ENCODE measurements at places on chromosomes 4 and X.

GRCh38 chrX:69988955-69989394, 60.8 kb downstream of the AWAT2 start:
- DNase-seq, result no peak

DNA sequence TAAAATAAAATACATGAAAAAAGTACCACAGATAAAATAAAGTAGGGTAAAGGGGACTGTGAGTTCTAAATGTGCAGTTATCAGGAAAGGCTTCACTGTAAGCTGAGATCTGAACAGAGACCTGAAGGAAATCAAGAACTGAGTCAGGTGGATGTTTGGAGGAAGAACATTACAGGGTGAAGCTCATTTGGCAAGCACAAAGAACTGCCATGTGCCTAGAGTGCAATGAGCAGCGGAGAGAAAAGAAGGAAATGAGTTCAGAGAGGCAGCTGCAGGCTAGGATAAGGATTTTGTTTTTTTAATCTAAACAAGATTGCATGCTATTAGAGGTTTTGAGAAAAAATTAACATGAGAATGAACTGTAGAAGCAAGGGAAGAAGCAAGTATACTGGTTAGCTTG, 373.1 kb downstream of the STPG2 start:
- DNase-seq, result no peak

DNA sequence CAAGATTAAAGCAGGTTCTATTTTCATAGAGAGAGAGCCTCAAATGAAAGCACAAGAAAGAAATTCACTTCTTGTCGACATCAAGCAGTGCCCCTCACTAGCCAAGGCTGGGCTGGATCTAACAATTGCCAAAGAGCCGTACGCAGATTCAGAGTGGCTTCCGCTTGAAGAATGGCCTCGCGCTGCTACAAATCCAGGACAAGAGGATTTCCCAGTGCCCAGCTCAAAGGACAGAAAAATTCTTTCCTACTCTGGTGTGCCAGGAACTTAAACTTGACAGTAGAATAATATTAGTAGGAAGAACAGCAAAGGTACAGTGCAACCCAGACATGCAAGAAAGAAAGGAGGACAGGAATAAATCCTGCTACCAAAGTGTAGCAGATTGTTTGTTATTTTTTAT, 56.5 kb upstream of the PPARGC1A start:
- no peak for DNase-seq

- peak; percentile 79 for DNase-seq
These were observed 5.1 kb upstream of the FAT1 start for GRCh38 chr4:186728631-186729271.

DNA sequence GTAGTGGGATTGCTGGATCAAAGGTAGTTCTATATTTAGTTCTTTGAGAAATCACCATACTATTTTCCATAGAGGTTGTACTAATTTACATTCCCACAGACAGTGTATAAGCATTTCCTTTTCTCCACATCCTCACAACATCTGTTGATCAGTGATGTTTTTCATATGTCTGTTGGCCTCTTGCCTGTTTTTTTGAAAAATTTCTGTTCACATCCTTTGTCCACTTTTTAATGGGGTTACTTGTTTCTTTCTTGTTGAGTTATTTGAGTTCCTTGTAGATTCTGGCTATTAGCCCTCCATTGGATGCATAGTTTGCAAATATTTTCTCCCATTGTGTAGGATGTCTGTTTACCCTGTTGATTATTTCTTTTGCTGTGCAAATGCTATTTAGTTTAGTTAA, 72.6 kb downstream of the STOX2 start:
- no peak for DNase-seq

GRCh38 chr4:175325230-175325629, 407.1 kb downstream of the ADAM29 start:
- no peak for DNase-seq

DNA sequence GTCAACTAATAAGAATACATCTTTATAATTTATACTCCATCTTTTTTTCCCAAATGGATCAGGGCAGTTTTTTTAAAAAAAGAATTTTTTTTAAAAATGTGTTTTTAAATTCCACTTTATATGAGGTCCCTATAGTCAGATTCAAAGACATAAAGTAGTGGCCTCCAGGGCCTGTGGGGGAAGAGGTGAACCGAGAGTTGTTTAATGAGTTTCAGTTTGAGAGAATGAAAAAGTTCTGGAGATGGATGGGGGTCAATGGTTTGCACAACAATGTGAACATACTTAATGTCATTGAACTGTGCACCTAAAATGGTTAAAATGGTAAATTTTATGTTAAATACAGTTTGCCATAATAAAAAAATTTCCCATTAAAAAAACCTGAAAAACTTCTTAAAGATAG, 53.8 kb downstream of the ZNF827 start:
- no peak for DNase-seq

DNA sequence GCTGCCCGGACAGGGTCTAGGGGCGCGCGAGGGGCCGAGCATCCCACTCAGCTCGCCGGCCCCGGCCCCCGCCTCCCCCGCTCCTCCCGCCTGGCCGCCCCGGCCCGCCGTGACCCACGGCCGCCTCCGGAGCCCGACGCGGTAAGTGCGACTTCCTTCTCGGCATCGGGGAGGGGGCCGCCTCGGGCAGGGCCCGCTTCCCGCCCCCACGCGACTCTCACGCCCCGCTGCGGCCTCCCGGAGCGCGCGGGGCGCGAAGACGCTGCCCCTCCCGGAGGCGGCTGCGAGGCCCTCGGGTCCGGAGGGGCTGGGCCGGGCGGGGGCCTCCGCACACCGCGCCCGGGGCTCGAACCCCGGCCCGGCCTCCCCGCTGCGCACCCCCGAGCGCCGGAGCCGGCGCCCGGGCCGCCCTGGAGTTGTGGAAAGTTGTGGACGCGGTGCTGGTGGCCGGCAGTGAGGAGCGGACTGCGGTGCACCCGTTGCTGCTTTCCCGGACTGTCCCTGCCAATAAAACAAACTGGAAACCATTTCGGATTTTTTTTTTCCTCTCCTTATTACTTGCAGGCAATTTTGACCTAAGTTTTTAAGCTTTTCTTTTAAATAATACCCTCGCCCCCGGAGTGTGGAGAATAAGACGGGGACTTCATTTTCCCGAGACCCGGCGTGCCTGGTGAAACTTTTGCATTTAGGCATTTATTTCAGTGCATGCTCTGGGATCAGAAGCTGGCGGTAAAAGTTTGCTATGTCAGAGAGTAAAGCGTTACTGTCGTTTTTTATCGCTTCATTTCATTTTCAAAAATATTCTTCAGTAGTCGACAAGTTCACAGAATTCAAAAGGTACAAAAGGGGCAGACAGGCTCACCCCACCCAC, 13.0 kb upstream of the TMEM156 start:
- peak; percentile 47 for DNase-seq
